ENCODE measurements at places on chromosomes 12 and 14.

DNA sequence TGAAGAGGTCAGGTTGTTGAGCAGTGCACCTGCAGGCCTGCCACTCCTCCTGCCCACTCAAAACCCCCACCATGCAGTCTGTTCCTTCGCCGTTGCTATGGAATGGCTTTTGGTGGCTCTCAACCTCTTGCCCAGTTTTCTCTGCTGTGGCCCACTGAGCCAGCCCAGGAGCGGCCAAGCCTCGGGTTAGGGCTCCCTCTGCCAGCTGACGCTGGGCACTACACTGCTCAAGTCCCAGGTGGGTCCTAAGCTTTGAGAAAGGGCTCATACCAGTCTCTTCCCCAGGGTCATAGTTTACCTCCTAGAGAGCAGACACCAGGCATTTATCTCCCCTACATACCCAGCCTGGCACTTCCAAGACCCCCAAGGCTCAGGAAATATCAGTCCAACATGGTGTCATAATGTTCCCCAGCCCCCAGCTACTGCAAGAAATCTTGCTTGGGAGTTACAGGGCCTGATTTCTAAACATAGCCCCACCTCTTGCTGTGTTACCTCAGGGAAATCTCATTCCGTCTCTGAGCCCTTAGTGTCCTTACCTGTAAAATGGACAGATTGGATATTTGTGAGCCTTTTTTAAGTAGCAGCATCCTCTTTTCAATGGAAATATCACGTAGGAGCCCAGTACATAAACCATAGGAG is 59.4 kb downstream of the TSPAN11 start:
- DNase-seq = no peak

DNA sequence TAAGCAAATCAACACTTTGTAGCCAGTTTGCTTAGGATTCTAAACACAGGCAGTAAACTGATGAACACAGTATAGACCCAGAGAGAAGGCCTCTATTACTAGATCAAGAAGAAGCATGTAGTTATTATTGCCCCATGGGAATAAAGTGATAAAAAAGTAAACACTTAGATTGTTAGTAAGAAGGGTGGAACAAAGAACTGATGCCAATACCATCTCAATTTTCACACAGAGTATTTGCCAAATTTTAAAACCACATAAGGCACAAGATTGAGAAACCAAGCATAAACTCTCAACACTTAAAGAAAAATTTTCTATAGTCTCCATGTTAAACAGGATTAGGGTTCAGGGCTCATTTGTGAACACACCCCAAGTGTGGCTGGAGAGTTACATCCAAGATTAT is 77.0 kb upstream of the SYT1 start:
- no peak for DNase-seq

GRCh38 chr12:45498645-45499044 is 230.9 kb upstream of the ARID2 start:
- no peak for DNase-seq

- no peak for DNase-seq
Measured at GRCh38 chr12:27623645-27624044, 72.6 kb upstream of the REP15 start.

- DNase-seq = no peak
Measured at GRCh38 chr12:13976880-13977279, 4.5 kb downstream of the GRIN2B start.

- no peak for DNase-seq
Measured at GRCh38 chr14:95312311-95312710, 7.4 kb downstream of the CLMN start.

- DNase-seq = no peak
Measured at GRCh38 chr14:37181441-37181840, 9.0 kb upstream of the SLC25A21 start.

- no peak for DNase-seq
Measured at GRCh38 chr14:68357777-68358176, 435.1 kb downstream of the ZFP36L1 start.

All from stromal cell of bone marrow (primary cell).